ENCODE measurements at places on chromosomes 3 and 15.
A peak's percentile ranks its signal among the peaks of the same experiment; 100 is the strongest.

- no peak for DNase-seq
Measured at GRCh38 chr3:117706756-117707155, 997.2 kb downstream of the TUSC7 start.

- DNase-seq, result no peak
Measured at GRCh38 chr15:31905054-31905453, 125.3 kb upstream of the CHRNA7 start.

DNA sequence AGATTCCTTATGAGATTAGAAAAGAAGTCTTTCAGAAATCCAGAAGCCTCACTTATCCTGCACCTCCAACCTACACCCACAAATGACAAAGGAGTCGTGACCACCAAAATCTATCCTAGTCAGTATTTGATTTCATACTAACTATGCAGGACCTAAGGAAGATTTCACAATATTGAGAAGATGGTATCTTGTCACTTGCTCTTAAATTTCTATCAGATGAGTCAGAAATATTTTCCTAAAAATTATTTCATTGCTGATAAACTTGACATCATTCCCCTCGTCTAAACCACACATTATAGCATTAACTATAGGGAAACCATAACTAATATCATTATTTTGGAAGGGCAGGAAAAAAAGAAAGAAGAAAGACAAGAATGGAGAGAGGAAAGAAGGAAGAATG, 138.0 kb upstream of the THBS1 start:
- no peak for DNase-seq

GRCh38 chr3:47636225-47636624, 57.6 kb upstream of the CSPG5 start:
- no peak for DNase-seq

DNA sequence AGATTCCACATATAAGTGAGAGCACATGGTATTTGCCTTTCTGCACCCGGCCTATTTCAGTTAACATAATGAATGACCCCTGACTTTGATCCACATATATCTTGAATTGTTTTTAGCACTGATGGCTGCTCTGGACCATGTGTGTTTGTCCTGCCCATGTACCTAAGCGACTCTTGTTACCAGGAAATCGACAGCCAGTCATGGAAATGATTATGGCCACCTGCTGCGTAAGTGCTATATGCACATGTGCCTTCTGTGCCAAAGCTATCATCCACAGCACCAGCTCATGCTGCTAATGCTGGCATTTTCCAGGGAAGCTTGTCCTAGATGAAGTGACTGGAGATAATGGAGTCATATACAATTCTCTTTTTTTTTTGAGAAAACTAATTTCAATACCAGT, 103.7 kb downstream of the PEX5L start:
- DNase-seq, result no peak

DNA sequence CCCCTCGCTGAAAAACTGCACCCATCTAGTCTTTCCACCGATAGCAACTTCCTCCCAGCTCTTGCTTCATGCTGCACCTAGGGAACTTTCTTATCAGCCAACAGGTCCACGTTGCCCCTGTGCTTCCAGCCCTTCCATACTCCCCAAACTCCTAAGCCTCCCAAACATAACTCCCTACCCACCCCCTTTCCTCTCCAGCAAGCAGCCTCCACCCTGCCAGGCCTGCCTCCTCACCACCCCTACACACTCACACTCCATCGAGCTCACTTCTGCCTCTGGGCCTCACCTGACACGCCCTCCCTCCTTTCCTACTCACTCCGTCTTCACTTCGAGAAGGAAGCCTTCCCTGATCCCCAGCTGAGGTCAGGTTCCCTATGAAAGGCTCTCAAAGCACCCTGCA, 8.1 kb downstream of the INSYN1 start:
- no peak for DNase-seq

- peak; percentile 38 for DNase-seq
Measured at GRCh38 chr15:91852741-91853510, 582 bp upstream of the SLCO3A1 start.

DNA sequence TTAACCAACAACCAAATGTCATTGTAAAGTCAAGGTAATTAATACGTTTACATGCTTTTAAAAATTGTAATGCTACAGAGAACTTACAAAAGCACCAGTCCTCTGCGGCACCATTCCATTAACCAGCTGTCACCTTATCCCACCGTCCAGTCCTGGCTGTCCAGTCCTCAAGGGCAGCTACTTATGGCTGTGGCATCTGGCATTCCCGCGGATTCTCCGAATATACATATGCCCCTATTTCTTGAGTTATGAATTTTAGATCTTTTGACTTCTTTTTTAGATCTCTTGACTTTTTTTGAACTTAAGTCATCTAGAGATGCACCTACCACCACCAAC, 382 bp upstream of the POMGNT2 start:
- DNase-seq, result no peak
